ENCODE measurements at places on chromosomes 2 and 18.

- DNase-seq = no peak
Measured at GRCh38 chr2:7053650-7054265, 136.5 kb downstream of the RNF144A start.

- no peak for DNase-seq
Measured at GRCh38 chr2:197073701-197074433, 147.4 kb upstream of the PGAP1 start.

GRCh38 chr2:212480447-212480846 is 58.2 kb downstream of the ERBB4 start:
- no peak for DNase-seq

DNA sequence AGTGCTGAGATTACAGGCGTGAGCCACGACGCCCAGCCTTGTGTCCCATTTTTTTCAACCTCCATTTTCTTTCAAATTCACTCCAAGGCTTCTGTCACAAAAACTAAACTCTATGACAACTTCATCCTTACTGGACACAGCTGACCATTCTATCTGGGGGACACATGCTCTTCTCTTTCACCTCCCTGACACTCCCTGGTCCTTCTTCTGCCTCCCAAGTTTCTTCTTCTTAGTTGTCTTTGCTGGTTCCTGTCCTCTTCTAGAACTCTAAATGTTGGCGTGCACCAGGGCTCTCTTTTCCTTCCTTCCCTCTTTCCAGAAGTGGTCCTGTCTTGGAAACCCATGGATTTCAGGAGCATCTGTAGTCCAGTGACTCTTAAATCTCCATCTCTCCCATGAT is 40.1 kb upstream of the LPIN2 start:
- DNase-seq = no peak

GRCh38 chr18:70452501-70452900 is 163.7 kb downstream of the SOCS6 start:
- no peak for DNase-seq

- DNase-seq = no peak
Measured at GRCh38 chr18:9233771-9234440, 97.3 kb downstream of the ANKRD12 start.

DNA sequence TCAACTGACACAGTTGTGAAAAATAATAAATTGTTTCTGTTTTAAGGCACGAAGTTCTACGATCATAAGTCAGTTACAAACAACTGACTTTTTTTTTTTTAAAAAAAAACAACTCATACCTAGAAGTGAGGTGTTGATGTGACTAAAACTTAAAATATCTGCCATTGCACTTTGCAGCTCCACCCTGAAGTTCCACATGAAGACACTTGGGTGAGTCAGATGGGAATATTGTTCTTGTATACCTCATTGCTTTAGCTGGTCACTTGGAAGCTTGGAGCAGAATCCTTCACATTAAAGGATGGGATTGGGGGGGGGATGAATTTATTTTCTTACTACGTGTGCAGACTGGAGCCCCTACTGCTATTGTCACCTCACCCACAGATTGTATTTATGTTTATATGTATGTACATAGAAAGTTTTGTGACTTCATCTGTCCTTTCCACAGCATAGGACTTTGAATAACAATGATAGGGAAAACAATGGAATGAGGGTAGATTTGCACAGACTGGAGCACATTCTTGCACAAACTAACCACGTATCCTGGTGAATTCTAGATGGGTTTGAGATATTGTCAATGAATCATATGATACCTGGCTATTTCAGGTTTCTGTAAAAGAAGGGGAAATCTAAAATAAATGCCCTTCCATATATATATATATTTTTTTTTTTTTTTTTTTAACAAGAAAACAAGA is 57.9 kb upstream of the ARHGAP15 start:
- no peak for DNase-seq

- no peak for DNase-seq
Measured at GRCh38 chr2:223560749-223561435, 41.3 kb downstream of the SCG2 start.

GRCh38 chr2:207473049-207473930 is 56.5 kb upstream of the CREB1 start:
- DNase-seq = peak; percentile 62

GRCh38 chr2:74259191-74259590 is 60.8 kb downstream of the MTHFD2 start:
- DNase-seq = no peak
